ENCODE measurements at places on chromosomes 6 and 20. TPM values are rescaled to one million over a fixed set of nuclear protein-coding genes. Genes with fewer than 3 reads are reported as not detected.
A peak's percentile ranks its signal among the peaks of the same experiment; 100 is the strongest.

The TAGAP gene
- 160 TPM for total RNA-seq

The RRAGD gene
- 5.9 TPM for total RNA-seq

The FAM209B gene
- total RNA-seq: 2.2 TPM

The TMEM242 gene
- total RNA-seq: 14.1 TPM

The LINC00237 gene
- not detected for total RNA-seq

The ESF1 gene
- 13.8 TPM for total RNA-seq

DNA sequence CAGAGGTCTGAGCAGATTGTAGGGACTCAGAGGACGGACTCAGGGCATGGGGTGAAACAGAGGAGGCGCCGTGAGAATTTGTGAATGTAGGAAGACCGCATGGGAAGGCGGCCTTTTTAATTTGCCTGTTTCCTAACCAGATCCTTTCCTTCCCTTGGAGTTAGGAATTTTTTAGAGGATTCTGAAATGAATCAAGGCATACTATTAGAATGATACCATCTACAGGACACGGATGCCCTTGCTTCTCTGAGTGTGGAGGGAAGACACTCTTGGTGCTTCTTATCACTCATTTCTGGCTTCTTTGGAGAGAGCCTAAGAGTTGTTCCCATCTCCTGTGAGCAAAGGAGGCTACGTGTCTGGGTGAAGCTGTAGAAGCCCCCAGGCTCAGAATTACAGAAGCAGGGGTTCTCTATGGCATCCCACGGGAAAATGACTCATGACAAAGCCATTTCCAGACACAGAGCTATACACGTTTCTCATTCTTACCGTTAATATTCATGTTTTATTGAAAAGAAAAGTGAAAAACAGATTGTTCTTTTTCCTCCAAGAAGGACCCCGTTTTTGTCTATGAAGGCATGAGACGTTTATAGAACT is 148.5 kb downstream of the EDN3 start:
- H3K36me3 ChIP-seq: no peaks in the 10 kb centered on the region
- H3K4me1 ChIP-seq: no peaks in the 10 kb centered on the region
- H3K27ac ChIP-seq: no peak overlapping the region
- DNase-seq: no peak

- H3K36me3 ChIP-seq: no peaks in the 10 kb centered on the region
- no peaks in the 10 kb centered on the region for H3K4me1 ChIP-seq
- DNase-seq: no peak
- no peak overlapping the region for H3K27ac ChIP-seq
- H3K27me3 ChIP-seq: no peaks in the 10 kb centered on the region
These were observed 46.3 kb downstream of the MKKS start for GRCh38 chr20:10387686-10388085.

DNA sequence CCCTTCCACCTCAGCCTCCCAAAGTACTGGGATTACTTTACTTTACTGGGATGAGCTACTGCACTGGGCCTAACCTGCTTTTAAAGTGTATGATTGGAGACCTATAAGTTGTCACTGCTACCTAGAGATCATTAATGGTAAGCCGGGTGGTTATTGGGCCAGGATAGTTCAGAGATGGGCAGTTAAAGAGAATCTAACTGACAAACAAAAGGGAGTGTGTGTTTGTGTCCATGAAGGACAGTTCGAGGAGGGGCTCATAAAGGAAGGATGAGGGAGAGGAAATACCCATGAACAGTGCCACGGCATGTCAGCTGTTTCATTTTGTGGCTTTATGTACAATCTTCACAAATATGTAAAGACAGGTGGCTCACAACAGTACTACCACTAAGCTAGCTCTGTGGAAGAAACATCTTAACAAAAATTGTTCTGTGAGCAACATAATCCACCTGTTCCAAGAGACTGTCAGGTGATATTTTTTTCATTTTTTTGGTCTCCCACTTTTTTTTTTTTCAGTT is 69.7 kb upstream of the FAM8A1 start:
- H3K27ac ChIP-seq: no peak overlapping the region
- H3K4me1 ChIP-seq: no peaks in the 10 kb centered on the region
- no peak overlapping the region for H3K4me3 ChIP-seq
- DNase-seq: no peak
- no peaks in the 10 kb centered on the region for H3K36me3 ChIP-seq

GRCh38 chr6:164947164-164947563 is 362.2 kb downstream of the C6orf118 start:
- no peaks in the 10 kb centered on the region for H3K27me3 ChIP-seq
- H3K4me3 ChIP-seq: no peak overlapping the region
- no peaks in the 10 kb centered on the region for H3K4me1 ChIP-seq

DNA sequence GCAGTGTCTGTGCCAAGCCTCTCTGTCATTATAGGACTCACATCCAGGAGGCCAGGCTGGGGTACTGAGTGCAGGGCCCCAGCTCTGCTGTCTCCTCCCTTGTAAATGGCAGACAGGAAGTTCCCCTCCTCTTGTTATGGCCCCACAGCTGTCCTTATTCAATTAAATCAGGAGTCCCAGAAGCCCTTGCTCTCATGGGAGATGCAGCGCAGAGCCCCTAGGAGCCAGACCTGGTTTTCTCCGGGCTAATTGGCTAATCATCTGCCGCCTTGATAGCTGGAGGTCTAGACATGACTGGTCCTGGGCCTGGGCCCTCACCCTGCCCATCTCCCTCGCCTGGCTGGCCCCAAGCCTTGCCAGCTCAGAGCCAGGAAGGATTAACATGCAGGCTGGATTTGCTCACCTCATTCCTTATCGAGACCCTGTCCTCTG is 172.0 kb downstream of the VEGFA start:
- no peaks in the 10 kb centered on the region for H3K4me1 ChIP-seq
- DNase-seq: no peak
- H3K36me3 ChIP-seq: no peaks in the 10 kb centered on the region
- no peak overlapping the region for H3K27ac ChIP-seq

- H3K27me3 ChIP-seq: no peaks in the 10 kb centered on the region
- H3K27ac ChIP-seq: peak within 1 kb of the TSS; percentile 80
- peak; percentile 87 for DNase-seq
These were observed at the start of gene REV3L for GRCh38 chr6:111482959-111483735. Gene REV3L (minus strand): TSS chr6:111483218. CDS start chr6:111482888, 330 bp downstream.

DNA sequence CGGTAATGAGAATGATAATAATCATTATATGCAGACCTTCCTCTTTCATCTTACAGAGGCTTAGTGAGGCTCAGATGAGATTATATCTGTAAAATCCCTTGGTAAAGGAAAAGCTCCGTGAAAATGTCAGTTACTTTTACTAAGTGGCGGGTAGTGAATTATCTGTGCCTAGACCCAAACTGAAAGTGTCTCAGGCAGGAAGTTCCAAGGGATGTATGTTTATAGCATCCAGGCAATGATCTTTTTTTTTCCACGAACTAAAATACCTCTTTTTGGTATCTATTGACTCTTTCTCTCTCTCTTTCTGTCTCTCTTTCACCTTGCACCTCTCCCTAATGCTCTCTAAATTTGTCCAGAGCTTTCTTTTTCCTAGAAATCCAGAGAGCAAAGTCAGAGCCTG is 5.0 kb downstream of the TCF21 start:
- peaks cover 23% of the 10 kb centered on the region for H3K4me1 ChIP-seq
- DNase-seq: no peak
- peaks cover 64% of the 10 kb centered on the region for H3K27me3 ChIP-seq
- H3K27ac ChIP-seq: no peak overlapping the region
- no peak overlapping the region for H3K4me3 ChIP-seq

GRCh38 chr6:6479785-6480184 is 108.7 kb upstream of the LY86 start:
- H3K4me1 ChIP-seq: no peaks in the 10 kb centered on the region
- H3K27ac ChIP-seq: no peak overlapping the region
- no peaks in the 10 kb centered on the region for H3K27me3 ChIP-seq
- no peak overlapping the region for H3K4me3 ChIP-seq
- H3K36me3 ChIP-seq: no peaks in the 10 kb centered on the region

DNA sequence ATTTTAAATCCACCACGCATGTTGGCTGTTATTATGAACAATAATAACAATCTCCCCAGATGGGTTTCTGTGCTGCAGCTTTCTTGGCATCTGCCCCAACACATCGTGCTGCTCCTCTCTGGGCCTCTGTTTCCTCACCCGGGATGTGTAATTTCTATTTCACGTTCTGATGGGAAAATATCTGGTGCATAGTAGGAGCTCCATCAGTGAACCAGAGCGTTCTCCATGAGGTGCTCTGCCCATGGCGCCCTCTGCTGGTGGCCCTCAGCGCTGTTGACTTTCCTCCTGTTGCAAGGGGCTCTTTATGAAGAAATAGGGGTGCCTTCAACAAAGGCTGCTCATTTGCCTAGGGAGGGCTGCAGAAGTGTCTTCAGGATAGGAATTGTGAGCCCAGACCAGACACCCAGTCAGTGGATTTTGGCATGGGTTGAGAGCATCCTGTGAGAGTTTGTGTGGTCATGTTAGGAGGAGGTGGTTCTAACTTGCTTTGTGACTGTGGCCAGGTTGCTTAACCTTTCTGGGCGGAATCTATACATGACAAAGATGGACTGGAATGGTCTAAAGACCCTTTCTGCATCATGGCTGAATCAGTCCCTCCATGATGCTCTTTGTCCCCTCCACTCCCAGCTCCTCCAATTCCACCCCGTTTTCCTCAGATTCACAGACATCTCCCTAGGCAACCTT is 8.1 kb downstream of the SCRT2 start:
- DNase-seq: peak; percentile 26
- H3K4me3 ChIP-seq: no peak overlapping the region
- no peak overlapping the region for H3K27ac ChIP-seq
- no peaks in the 10 kb centered on the region for H3K4me1 ChIP-seq
- no peaks in the 10 kb centered on the region for H3K36me3 ChIP-seq

GRCh38 chr6:161011492-161012480 is 20.2 kb downstream of the MAP3K4 start:
- H3K27ac ChIP-seq: no peak overlapping the region
- H3K4me3 ChIP-seq: no peak overlapping the region
- H3K36me3 ChIP-seq: no peaks in the 10 kb centered on the region
- no peaks in the 10 kb centered on the region for H3K27me3 ChIP-seq
- H3K4me1 ChIP-seq: no peaks in the 10 kb centered on the region
- no peak for DNase-seq
